Activated naive CD4-positive, alpha-beta T cell treated with anti-CD3 and anti-CD28 coated beads, Interleukin-2, amount 50 U/mL, for 16 hours (primary cell): ENCODE measurements at places on chromosomes 4 and X.

- DNase-seq = no peak
These were observed 112.6 kb upstream of the LCORL start for GRCh38 chr4:18134111-18134510.

GRCh38 chrX:131199091-131199490, 90.0 kb downstream of the IGSF1 start:
- no peak for DNase-seq

DNA sequence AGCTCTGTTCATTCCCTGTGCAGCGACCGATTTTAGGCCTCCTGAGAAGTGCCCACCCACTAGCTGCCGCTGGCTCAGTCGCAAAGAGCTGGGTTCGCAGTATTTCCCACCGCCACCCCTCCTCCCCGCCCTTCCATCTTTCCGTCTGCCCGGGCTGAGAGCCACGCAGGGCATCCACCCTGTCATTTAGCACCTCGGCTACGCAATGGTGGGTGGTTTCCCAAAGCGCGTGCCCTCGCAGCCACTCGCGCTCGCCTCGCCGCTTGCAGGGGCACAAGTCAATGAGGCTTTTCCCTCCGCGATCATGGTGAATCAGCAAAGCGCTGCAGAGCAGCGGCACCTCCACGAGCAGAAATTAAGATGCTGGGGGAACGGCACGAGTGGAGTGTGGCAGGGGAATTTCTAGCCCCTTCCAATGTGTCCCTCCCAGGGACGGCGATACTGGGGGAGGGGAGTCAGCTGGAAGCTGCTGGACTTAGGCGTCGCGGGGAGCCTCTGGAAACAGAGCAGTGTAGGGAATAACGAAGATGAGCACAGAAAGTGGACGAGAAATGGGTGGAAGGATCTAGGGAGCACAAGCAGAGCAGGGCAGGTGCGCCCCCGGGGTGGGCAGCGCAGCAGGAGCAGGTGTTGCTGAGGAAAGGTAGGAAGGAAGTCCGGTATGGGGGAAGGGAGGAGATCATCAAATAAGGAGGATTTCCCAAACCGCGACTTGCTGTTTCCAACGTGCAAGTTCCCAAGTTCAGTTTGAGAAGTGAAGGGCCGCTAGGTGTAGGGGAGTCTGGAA, 2.4 kb upstream of the PTCHD1 start:
- no peak for DNase-seq

DNA sequence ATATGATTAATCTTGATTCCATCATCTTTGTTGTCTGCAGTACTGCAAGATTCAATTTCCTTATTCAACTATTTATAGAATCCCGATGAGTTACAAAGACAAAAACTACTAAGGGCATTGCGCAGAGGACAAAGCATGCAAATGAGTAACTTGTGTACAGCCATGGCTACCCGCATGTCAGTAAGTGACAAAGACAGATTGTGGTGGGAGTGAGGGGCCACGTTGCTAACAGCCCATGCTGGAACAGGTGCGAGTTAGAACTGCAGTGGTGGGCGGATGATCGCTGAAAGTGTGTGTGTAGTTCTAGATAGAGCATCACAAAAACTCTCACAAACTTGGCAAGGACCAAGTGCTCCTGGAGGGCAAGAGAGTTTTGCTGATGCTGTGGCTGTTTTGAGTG, 49.5 kb downstream of the ACOX3 start:
- DNase-seq = no peak

- no peak for DNase-seq
These were observed 568.1 kb upstream of the DIPK2B start for GRCh38 chrX:45768666-45769236.

- DNase-seq = no peak
These were observed 222.3 kb upstream of the MID1 start for GRCh38 chrX:10842646-10843045.

- no peak for DNase-seq
These were observed 132.3 kb upstream of the NR3C2 start for GRCh38 chr4:148574502-148574901.

DNA sequence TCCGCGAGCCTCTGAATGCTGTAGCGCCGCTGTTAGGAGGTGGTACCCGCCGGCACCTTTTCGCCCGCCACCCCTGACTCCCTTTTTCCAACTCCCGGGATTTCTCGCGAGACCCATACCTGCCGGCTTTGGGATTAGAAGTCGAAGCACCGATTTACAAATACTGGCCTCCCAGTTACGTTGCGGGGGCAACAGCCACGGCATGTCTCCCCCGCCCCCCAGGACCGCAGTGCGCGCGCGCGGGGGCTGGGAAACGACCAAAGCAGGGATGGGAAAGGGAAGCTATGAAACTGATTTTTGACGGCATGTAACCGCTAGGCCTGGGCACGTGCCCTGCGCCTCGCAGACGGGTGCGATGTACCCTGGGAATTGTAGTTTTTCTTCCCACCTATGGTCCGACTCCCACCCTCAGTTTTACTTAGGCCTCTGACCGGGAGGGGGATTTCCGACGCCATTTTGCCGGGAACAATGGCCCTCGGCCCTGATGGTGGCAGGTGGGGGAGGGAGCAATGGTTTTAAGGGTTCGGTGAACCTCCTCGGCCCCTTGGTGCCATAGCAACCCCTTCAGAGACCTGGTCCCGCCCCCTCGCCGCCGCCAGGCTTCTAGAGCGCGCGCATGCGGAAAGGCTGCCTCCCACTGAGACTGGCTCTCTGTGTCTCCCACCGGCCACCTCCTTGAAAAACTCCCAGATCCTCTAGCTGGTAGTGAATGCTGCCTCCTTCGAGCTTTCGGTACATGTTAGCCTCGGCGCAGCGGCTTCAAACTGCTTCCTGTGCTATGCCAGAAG, 772 bp upstream of the WNK3 start:
- DNase-seq = peak; percentile 64

DNA sequence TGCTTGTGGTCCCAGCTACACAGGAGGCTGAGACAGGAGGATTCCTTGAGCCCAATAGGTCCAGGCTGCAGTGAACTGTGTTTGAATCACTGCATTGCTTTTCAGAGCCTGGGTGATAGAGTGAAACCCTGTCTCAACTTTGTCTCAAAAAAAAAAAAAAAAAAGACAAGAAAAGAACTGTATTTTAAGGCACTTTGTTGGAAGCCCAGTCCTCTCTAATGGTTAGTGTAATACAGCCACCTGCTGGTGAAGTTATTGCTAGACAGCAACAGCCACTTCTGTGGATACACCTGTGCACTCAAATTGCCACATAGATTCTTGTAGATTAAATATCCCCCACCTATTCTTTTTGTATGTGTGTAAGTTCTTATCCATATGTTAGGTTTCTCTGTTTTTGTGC, 10.1 kb upstream of the FGG start:
- no peak for DNase-seq

DNA sequence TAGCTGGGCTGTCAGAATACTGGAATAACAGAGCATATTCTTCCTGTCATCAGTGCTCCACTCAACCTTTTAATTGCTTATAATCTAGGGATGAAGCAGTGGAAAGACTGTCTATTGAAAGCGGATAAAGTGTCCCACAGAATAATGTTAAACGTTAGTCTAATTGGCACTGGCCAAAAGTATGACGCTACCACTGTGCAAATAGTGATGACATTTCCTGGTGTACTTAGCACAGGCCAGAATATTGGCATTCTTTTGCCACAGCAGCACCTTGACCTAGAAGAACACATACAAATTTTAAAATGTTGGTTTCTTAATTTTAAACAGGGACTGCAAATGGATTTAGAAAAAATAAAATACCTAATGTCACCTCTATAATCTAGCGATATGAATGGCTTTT, 635.2 kb upstream of the SPANXN1 start:
- DNase-seq = no peak

GRCh38 chr4:24497221-24497620, 87.1 kb downstream of the DHX15 start:
- no peak for DNase-seq

- DNase-seq = no peak
These were observed 95.2 kb upstream of the DKK2 start for GRCh38 chr4:107131295-107131694.

DNA sequence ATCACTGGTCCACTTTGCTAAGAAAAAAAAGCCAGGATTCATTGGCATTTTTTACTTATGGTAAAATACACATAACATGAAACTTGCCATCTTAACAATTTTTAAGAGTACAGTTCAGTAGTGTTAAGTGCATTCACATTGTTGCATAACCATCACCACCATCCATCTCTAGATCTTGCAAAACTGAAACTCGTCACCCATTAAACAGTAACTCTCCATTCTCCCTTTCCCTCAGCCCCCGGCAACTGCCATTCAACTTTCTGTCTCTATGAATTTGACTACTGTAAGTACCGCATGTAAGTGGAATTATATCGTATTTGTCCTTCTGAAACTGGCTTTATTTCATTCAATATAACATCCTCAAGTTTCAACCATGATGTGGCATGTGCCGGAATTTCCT, 56.3 kb upstream of the LNX1 start:
- DNase-seq = no peak

DNA sequence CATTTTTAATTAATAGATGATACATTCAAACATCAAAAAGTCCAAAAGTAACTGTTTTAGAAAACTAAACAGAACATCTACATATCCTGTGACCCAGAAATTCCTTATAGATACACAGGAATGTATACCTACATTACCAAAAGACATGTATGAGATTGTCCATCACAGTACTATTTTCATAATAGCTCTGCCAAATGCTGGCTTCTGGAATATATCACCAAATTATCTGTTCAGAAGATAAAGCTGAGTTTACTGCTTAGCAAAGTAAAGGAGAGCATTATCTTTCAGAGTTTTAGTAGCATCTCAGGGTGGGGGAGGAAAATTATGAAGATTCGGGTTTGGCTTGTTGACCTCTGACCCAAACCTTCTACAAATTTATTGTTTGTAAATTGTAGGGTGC, 368.9 kb upstream of the SLC7A11 start:
- DNase-seq = no peak

DNA sequence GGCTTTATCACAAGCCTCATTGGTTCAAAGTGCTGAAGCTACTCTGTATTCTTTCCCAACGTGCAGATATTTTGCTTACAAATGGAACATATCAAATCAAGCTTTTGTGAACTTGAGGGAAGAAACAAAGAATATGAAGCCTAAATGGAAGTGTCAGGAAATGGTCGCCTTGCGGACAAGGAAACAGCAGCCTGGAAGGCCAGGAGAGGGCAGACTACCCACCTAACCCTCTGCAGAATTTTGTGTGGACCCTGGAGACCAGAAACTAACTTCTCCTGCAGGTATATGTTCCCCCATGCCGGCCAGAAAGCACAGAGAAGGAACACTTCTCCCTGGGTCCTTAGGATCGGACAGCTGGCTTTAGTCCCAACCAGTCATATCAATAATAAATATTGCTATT, 1425.8 kb downstream of the PCDH7 start:
- DNase-seq = no peak

DNA sequence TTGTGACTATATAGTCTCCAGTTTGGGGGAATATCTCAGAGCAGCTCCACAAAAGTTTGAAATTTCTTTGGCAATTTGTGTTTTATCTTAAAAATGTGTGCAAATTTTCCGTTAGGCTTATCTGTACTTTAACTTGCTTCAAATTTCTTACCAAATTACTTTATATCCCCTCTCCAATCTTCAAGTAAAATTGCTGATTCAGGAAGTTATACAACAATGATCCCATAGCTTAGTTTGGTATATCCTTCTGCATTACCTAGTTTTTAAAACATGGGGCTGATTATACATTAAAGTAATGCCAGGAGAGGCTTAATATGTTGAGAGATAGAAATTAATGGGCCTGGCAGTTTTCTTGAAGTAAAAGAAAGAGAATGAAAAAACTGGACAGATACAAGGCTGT, 66.6 kb downstream of the TAF1 start:
- DNase-seq = no peak

GRCh38 chr4:81604683-81605218, 133.0 kb upstream of the RASGEF1B start:
- no peak for DNase-seq

GRCh38 chrX:10404436-10404835, 215.9 kb downstream of the MID1 start:
- no peak for DNase-seq

GRCh38 chr4:184136525-184136924, 81.1 kb downstream of the ENPP6 start:
- DNase-seq = no peak

DNA sequence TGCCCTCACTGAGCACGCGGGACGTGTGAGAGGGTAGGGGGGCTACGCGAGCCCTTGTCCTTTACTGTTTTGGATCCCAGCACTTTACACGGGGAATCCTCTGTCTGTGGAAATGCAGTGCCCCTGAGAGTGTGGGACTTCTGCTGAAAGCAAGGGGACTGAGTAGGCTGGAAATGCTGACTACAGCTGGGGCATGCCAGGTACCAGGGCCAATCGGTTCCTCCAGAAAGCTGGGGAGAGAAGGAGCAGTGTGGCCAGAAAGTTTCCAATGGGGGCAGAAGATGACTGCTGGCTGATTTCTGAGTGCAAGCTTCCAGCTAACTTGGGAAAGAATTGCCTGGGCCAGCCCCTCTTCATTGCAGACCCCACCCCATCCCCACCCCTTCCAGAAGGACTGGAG, 1.5 kb downstream of the NHSL2 start:
- DNase-seq = no peak

- peak; percentile 9 for DNase-seq
These were observed 44.1 kb downstream of the QRFPR start for GRCh38 chr4:121336706-121337105.

DNA sequence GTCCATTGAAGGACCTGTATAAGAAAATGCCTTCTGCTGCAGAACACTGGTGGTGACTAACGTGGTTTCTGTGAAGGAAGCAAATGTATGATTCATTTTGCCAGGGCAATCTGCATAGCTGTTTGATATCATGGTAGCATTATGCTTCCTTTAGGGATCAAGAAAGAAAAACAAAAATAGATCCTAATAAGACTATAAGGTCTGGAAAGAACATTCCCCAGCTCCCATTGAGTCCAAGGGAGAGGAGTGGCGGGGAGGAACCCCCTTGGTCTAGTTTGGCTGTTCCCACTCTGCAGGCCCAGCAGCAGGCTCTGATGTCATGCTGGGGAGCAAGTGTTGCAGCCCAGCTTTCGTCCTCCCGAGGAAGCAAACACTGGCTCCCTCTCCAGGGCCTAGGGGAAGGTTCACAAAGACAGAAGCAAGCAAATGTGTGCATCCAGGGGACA, 154.5 kb upstream of the GALNT7 start:
- DNase-seq = no peak

DNA sequence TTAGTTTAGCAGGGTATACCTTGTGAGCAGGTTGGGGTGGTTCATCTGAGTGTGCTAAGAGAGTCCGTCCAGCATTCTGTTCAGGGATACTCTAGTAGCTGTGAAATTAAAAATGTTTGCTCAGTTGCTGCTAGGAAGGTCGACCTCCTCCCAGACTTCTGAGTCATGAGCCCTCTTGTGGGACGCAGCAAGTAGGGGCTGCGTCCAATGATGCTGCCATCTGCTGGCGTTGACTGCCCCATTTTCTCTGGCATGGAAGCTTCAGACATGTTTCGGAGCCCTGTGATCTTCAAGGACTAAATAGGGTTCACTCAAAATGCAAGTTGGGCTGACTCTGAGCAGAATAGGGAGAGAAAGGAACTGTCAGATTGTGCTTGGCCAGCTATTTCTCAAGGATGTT, 201.0 kb upstream of the ARSJ start:
- DNase-seq = peak; percentile 38

DNA sequence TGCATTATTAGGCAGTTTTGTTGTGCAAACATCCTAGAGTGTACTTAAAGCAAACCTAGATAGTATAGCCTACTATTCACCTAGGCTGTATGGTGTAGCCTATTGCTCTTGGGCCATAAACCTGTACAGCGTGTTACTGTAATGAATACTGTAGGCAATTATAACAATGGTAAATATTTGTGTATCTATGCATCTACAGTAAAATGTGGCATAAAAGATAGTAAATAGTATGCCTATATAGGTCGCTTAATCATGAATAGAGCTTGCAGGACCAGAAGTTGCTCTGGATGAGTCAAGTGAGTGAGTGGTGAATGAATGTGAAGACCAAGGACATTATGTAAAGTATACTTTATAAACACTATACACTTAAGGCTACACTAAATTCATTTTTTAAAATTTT, 16.6 kb downstream of the USO1 start:
- DNase-seq = no peak
